Stimulated activated naive CD4-positive, alpha-beta T cell treated with Interleukin-2 at 50 U/mL for 16 hours (primary cell): ENCODE measurements at places on chromosomes 3 and 15.

DNA sequence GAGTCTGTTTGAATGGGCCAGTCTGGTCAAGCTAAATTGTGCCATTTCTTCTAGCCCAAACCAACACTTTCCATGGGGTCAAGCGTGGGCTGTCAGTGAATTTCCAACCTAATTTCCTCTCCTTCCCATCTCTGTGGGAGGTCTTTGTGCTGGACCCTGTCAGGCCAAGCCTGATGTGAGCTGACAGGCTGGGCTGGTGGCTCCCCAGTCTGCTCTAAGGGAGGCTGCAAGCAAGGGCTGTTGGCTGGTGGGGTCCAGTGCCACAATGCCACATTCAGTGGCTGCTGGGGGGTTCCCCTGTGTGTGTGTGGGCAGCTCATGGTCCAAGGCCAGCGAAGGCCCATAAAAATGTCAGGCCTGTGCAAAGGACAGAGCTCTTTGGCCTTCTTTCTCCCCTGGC, 216.1 kb downstream of the OPA1 start:
- DNase-seq = no peak

DNA sequence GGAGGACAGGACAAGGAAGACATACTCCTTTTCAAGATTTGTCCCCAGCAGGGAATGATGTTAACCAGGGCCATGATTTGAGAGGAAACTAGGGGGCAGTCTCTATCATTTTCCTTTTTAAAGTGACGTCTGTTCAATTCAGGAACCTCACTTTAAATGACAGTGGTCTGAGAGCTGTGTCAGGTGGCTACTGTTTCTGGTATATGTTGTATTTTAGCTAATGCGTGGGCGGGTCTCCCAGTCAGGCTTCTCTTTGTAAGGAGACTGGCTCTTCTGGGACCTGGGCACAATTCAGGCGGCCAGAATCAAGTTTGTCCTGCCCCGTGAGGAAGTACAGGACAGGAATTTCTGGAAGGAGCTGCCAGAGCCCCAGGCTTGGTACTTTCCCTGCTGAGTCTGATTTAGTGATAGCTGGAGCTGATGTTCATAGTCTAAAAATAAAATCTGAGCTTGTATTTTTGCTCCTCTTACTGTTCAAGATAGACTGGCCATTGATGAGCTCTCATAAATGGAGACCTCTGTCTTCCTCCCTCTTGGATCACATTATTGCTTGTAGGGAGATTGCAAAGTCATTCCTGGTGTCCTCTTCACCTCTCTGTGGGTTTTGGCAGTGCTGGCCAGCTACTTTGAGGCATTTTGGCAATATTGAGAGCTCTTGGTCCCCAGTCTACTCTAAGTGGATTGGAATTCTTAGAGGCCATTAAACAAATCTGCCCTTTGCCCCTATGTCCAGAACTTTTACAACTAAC, 25.6 kb downstream of the SQOR start:
- DNase-seq = no peak

DNA sequence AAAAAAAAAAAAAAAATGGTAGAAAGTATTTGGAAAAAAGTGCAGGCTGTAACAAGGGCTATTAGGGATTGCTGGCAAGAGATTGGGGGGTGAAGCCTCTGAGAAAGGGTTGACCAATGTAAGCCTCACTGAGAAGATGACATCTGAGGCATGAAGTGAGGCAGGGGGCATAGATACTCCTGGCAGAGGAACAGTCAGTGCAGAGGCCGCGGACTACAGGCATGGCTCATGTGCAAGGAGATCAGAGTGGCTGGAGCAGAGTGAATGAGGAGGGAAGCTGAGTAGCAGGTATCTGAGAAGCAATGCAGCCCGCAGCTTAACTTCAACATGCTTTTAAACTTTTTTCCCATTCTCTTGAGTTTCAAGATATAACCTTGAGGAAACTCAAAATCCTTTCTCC, 5.4 kb downstream of the FBXL22 start:
- DNase-seq = no peak

DNA sequence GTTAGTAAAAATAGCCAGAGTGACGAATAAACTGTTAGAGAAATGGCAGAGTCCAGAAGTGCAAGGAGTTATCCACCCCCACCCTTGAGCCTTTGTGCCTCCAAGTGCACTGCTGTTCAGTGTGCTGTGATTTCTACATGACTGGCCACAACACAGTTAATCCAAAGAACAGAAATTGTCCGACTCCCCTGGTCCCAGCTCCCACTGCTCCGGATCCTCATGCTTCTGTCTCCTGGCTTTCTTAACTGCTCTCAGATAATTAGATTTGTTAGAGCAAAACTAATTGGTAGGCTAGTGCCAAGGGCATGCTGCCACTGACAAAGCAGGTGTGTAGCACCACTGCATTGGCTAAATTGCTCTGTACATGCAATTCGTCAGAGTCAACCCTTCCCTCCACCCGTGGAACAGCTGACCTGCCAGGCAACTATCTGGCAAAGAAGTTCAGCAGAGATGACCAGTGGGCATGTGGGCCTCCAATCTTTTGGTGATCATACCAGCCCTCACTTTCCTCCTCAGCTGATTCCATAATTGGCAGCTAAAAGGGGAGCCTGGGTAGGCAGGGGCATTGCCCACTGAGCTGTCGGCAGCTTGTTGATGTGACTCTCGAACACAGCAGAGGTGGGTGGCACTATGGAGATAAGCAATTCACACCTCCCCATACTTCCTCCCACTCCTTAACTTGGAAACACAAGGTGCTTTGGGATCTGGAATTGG, 18.9 kb upstream of the ACAP2 start:
- DNase-seq = no peak

DNA sequence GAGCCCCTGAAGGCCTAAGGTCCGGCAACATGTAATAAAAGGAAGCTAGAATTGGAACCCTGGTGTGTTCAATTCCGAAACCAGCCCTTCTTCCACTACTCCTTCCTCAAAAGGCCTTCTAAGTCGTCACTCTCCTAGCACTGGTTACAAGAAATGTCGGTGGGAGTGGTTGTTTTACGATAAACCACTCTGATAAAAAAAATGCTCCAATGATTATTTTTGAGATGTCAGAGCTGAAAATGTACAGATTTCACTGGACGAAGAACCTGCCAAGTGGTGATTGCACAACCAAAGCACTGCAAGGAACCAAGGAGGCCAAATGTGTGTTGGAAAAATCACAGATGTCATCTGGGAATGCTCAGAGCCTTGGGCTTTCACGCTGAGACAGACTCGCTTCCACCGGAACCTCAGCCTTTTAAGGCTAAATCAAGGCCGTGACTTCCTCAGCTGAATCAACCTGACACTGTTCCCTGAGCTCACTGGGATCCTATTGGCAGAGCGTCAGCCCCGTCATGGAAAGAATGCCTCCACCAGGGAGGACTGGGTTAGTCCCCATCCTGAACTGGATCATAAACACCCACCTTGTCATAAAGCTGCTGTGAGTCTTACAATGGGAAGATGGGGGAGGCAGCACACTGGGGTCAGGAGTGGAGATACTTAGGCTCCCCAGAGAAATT, 108.1 kb upstream of the THBS1 start:
- DNase-seq = no peak

GRCh38 chr3:16366581-16366980, 101.6 kb downstream of the OXNAD1 start:
- DNase-seq = no peak

DNA sequence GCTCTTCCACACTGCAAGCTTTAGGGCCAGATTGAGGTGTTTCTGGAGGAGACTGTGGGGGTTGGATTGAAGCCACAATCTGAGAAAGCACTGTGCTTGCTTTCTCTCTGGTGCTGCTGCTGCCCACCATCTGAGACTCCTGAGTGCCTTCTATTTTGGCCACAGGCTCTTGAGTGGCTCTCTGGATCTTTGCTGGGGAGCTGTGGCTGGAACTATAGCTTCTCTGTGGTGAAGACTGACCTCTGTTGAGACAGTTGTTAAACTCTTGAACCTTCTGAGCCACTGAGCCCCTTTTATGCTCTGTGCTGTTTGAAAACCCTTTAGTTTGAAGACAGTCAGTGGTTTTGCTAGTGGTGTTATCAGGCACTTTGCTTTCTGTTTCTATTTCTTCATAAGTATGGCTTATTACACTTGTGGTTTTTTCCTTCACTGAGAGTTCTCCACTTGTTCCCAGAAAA, 108.7 kb upstream of the TSPAN3 start:
- DNase-seq = no peak

- no peak for DNase-seq
These were observed 30.2 kb downstream of the RNU5B-1 start for GRCh38 chr15:65334586-65335231.

DNA sequence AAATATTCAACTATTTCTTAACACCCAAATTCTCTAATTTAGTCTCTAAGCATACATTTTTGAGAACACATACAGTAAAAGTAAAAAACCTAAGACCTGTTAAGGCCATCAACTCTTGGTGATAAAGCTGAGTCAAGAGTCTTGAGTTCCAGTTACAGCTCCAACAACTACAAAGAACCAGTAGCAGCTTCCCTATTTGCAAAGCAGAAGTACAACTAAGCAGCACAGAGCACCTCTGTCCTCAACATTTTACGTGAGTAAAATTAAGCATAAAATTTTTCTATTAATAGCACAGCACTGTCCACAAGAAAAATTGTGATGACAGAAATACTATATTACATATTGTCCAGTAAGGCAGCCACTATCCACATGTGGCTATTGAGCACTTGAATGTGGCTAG, 4.4 kb downstream of the PCOLCE2 start:
- DNase-seq = no peak

DNA sequence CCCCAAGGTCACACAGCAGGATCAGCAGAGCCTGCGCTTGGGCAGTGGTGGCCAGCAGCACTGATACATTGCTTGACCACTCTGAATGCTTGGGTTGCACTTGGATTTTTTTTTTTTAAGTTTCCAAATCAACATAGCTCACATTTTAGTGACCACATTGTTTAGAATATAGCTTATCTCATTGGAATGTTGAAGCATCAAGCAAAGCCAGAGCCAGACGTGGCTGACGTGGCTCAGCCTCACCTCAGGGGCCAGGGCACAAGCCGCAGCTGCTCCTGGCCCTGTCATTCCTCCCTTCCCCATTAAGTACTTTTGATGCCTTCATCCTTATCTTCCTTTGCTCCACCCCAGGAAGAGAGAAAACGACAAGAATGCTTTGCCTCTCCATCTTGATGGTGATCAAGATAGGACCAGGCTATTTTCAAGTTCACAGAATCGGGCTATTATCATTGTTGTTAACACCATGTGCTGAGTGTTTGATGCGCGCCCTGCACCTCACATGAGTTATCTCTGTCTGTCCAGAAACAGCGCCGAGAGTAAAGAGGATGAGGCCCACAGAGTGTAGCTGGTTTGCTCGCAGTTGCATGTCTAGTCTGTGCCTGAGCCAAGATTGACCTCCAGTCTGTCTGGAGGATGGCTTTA, 75.8 kb downstream of the AAGAB start:
- no peak for DNase-seq

- no peak for DNase-seq
These were observed 2.8 kb downstream of the ZNF717 start for GRCh38 chr3:75782506-75782905.

DNA sequence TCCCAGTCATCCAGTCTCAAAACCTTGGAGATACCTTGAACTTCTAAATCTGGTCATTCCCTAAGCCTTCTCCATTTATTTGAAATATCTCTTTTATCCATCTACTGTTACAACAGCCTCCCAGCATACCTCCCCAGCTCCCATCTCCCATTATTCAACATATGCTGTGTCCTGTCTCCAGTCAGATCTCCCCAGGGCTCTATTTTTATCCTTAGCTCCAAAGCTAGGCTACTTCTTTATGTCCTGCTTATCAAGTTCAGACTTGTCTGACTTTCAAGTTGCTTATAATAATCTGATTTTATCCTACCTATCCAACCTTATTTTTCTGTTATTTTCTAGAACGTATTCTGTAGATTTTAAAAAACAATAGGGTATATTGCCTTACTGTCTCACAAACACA, 44.2 kb downstream of the IQGAP1 start:
- no peak for DNase-seq

DNA sequence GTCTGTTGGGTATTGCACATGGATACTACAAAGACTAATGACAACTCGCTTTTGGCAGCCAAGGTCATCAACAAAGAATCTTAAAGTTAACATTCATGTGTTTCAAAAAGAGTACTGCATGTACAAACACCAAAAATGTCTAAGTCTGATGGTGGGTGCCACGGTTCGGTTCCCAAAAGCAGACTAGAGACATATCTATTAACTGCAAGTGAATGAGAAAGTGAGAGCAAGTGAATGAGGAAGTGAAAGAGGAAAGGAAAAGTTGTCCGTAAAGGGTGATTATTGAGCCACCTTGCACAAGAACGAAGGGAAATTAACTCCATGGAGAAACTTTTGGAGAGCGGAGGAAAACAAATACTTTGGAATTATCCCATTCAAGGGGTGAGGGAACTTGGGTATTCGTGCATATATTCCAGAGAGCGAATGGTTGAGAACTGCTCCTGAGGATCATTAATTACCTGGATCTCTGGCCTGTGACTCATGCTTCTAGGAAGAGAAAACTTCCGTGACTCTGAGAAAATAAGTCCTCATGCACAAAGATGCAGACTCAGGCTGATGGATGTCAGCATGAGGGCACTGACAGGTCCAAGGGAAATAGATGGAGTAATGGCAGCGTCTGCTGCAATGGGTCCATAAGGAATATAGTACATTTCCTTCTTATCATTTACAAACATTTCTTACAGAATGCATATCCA, 336.5 kb upstream of the TGFBR2 start:
- no peak for DNase-seq

DNA sequence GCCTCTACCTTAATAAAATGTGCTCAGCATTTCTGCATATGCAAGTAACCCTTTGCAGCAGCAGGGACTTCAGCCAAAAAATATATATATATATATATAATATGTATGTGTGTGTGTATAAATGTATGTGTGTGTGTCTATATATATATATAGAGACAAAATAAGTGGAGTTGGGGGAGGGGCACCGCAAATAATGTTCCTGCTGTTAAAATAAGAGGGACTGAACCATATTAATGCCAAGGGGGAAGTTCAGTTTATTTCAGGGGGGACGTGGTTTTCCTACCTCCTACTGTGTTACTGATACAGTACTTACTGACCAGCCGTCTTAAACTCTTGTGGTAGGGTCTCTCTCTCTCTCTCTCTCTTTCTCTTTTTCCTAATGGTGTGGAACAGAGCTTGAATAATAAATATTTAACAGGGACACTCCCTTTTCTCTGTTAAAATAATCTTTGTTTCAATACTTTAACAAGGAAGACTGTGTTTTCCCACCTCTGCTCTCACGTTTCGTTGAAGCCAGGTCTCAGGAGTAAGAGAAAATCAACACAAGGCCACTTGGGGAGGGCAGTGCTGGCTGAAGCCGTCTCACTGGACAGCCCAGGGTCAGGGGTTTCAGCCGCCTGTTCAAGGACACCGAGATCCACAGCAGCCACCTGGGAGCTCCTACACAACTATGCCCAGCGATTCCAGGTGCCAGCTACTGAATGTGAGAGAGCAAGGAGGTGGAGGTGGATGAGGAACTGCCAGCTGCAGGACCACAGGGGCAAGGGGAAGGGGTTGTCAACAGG, 42.8 kb upstream of the ADAMTSL3 start:
- DNase-seq = no peak
